Aorta (tissue), 5 donors: ENCODE measurements at places on chromosomes 4 and X. TPM values are rescaled to one million over a fixed set of nuclear protein-coding genes. Genes with fewer than 3 reads are reported as not detected.

- H3K4me1 ChIP-seq = no peaks in the 10 kb centered on the region
- H3K36me3 ChIP-seq = no peaks in the 10 kb centered on the region
- no peak overlapping the region for H3K27ac ChIP-seq
Observed at GRCh38 chr4:25110527-25111329, 49.5 kb downstream of the SEPSECS start.

DNA sequence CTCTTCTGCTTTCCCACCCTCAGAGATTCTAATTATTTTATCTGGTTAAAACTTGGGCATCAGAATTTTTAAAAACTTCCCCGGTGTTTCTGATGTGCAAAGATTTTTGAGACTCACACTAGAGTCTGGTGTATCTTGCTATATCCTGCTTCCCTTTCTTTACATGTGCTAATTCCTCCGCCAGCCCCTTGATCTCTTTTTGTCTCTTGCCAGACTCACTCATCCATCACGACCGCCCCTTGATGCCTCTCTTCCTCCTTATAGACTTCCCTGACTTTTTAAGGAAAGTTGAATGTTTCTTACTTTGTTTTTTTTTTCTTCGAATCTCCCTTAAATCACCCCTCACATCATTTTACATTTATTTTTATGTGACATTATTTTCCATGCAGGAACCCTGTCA is 274.9 kb upstream of the PITX2 start:
- H3K36me3 ChIP-seq = no peaks in the 10 kb centered on the region
- DNase-seq = no peak
- no peaks in the 10 kb centered on the region for H3K27me3 ChIP-seq
- no peak overlapping the region for H3K27ac ChIP-seq

The TRAM1L1 gene
- total RNA-seq = 1.0 TPM

GRCh38 chr4:38985410-38986100 is 46.7 kb downstream of the TMEM156 start:
- H3K27ac ChIP-seq = no peak overlapping the region
- no peaks in the 10 kb centered on the region for H3K36me3 ChIP-seq
- no peak for DNase-seq

GRCh38 chr4:125736057-125736456 is 421.3 kb downstream of the FAT4 start:
- no peak overlapping the region for H3K4me3 ChIP-seq
- H3K36me3 ChIP-seq = no peaks in the 10 kb centered on the region
- H3K4me1 ChIP-seq = no peaks in the 10 kb centered on the region
- no peak overlapping the region for H3K27ac ChIP-seq

- no peaks in the 10 kb centered on the region for H3K27me3 ChIP-seq
- H3K36me3 ChIP-seq = no peaks in the 10 kb centered on the region
Observed at GRCh38 chrX:129262912-129263311, 260.4 kb downstream of the SMARCA1 start.

- no peaks in the 10 kb centered on the region for H3K27me3 ChIP-seq
- no peak for DNase-seq
- peaks cover 2% of the 10 kb centered on the region for H3K36me3 ChIP-seq
- no peak overlapping the region for H3K27ac ChIP-seq
Observed at GRCh38 chr4:102665527-102665926, 95.2 kb downstream of the MANBA start.

- no peaks in the 10 kb centered on the region for H3K4me1 ChIP-seq
- H3K27me3 ChIP-seq = no peaks in the 10 kb centered on the region
- no peak for DNase-seq
- no peak overlapping the region for H3K4me3 ChIP-seq
Observed at GRCh38 chr4:24091639-24092233, 201.9 kb upstream of the PPARGC1A start.

The RPS6KA6 gene
- 10.6 TPM for total RNA-seq

The MYL5 gene
- total RNA-seq = 11.5 TPM

DNA sequence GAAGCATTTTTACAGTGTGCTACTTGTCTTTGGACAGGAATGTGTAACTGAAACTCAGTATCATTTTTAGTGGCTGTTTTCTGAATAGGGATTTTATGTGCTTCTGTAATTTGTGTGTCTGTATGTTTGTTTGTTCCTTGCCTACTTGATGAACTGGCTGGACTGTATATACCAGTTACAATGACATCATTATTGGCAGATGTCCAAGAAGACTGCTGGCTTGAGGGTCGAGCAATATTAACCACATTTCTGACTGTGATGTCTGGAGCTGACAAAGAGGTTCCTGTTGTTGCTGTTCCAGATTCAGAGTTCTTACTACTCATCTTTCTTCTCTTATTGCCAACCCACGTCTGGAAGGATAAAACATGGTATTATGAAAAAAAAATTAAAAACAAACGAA is 33.0 kb downstream of the HDX start:
- H3K36me3 ChIP-seq = no peaks in the 10 kb centered on the region
- no peak overlapping the region for H3K27ac ChIP-seq

GRCh38 chrX:30150196-30150895 is 65.0 kb upstream of the MAGEB2 start:
- H3K4me3 ChIP-seq = no peak overlapping the region
- no peaks in the 10 kb centered on the region for H3K36me3 ChIP-seq
- no peaks in the 10 kb centered on the region for H3K4me1 ChIP-seq
- no peak for DNase-seq
- H3K27ac ChIP-seq = no peak overlapping the region

The IL9R gene
- total RNA-seq = not detected

- DNase-seq = no peak
- no peak overlapping the region for H3K4me3 ChIP-seq
- H3K27ac ChIP-seq = no peak overlapping the region
- no peaks in the 10 kb centered on the region for H3K4me1 ChIP-seq
- H3K27me3 ChIP-seq = no peaks in the 10 kb centered on the region
Observed at GRCh38 chrX:126985027-126985426, 165.5 kb downstream of the PRR32 start.

GRCh38 chrX:924017-924416 is 288.4 kb downstream of the CRLF2 start:
- no peaks in the 10 kb centered on the region for H3K27me3 ChIP-seq
- DNase-seq = no peak
- no peak overlapping the region for H3K4me3 ChIP-seq
- H3K36me3 ChIP-seq = no peaks in the 10 kb centered on the region
- no peaks in the 10 kb centered on the region for H3K4me1 ChIP-seq
